CD4-positive, CD25-positive, alpha-beta regulatory T cell (primary cell): ENCODE measurements at places on chromosomes 3 and 15.

DNA sequence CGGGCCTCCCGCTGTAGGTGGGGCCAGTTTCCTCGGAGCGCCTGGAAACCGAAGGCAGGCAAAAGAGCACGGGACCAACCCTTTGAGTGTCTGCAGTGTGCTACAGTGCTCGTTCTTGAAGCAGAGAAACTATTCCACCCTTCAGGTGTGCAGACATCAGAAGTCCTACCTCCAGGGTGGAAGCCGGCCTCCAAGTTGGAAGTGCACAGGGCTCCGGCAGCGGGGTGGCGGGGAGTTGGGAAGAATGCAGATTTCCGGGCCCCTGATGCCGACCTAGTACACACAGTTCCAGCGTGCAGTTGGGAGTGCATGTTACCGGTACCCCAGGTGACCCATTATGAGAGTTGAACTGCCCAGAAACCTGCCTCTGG lies 3.0 kb downstream of the KLF13 start:
- no peak for DNase-seq

DNA sequence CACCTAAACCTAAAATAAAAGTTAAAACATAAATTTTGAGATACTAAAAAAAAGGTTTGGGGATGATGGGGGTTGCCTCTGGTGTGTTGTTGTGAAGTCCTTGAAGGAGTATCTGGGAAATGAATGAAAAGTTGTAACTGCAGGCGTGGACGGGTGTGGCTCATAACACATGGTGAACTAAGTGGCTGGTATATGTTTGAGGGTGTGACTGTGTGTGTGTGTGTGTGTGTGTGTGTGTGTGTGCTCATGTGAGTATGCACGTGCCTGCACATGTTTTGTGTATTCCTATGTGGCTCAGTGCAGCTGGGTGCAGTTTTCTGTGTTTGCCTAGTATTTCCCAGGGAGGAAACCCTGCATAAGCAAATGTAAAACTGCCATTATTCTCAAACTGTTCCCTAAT lies 229.9 kb upstream of the TRIM42 start:
- no peak for DNase-seq

DNA sequence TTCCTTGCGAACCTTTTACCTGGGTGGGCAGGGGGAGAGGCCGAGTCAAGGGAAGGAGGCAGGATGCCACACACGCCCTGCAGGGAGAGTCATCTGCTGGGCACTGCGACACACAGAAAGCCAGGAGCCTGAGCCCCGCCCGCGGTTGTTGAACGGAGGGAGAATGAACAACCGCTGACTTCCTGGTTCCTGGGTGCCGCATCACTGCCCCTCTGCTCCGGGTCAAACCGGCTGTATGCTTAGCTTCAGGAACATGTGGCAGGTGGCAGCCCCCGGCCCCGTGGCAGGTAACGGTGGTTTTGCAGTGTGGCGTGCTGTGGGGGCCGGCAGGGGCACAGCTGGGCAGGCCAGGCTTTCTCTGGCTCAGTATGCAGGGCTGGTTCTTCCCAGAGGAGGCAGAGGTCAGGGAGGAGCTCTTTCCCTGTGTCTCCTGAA lies 33.4 kb downstream of the APBA2 start:
- DNase-seq, result no peak

GRCh38 chr3:137763594-137763938 lies 549 bp upstream of the SOX14 start:
- no peak for DNase-seq

- DNase-seq, result no peak
Measured at GRCh38 chr15:38075466-38075865, 141.0 kb downstream of the TMCO5A start.

DNA sequence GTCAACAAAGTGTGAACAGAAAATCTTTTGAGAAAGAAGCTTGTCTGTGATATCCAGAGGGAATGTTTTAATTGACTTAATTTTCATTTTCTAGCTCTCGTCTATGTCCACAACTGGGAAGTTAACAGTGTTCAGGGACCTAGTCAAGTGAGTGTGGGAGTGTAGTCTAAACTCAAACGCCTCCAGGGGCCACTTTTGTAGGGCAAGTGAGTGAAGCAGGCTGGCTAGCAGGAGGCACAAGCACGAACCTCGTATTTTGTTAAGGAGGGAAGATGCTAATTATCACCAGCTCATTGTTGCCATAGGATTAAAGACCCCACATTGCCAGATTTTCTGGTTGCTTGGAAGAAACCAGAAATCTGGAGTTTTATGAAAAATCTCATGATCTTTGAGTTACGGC lies 135.8 kb downstream of the CPNE4 start:
- DNase-seq, result no peak

DNA sequence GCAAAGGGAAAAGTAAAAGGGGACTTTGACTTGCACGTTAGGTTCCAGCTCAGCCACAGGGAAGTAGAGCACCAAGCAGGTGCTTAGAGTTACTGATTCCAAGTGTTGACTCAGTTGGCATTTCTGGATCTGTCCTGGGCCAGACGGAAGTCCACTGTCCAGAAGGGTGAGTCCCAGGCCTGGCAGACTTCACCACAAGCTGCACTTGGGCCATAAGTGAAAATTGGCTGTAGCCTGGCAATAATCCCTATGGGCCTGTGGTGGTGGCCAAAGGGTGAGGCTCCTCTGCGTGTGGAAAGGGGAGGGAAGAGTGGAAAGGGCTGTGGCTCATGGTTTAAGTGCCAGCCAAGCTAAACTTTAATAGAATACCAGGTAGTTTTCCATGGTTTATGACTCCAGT lies 121.5 kb downstream of the DTWD1 start:
- DNase-seq, result no peak

- no peak for DNase-seq
Measured at GRCh38 chr15:69499521-69500211, 47.0 kb downstream of the RPLP1 start.

GRCh38 chr3:95424279-95424678 lies 1361.4 kb downstream of the NSUN3 start:
- DNase-seq, result no peak

DNA sequence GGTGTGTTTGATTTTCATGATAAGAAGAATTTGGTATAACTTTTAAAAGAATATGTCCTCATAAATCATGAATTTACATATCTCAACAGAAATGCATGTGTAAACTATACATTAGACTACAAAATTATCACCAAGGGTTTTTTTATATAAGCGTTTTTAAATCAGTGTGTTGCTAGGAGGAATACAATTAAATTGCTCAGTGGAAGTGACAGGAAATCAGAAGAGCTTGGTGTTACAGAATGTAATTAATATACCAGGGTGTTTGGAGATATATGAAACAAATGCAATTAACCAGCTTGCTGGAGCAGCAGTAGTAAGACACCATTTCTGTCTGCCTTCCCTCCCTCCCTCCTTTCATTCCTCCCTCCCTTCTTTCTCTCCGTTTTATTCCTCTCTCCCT lies 2.4 kb downstream of the ROBO2 start:
- no peak for DNase-seq

DNA sequence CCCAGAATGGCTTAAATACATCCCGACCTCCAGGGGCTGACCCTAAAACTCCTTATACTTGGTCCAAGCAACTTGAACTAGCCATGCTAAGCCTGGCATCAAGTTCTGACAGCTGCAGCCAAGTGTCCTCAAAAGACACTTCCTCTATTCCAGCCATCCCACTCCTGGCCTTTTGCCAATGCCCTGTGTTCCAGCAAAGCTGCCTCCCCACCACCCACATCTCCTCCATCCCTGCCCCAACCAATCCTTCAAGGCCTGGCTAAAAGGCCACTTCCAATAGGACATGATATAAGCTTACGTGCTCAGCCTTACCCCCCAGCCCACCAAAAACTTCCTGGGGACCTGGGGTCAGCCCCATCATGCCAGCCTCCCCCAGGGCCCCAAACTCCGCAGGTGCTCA lies 40.9 kb downstream of the SEMA3G start:
- no peak for DNase-seq

- DNase-seq, result no peak
Measured at GRCh38 chr15:90581771-90582352, 52.1 kb downstream of the CRTC3 start.

DNA sequence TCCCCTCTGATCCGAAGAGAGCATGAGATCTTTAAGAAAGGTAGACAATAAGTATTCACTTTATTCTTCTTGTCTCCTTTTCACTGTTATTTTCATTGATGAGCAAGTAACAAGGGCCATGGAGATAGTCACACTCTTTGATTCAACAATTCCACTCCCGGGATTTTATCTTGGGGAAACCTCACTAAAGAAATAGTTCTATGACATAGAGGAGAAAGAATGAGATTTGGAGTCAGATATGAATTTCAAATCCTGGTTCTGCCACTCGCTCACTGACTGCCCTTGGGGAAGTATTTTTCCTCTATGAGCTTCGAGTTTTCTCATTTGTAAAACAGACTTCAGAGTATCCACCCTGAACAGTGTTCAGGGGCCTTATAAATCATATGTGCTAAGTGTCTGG lies 514.6 kb downstream of the NLGN1 start:
- no peak for DNase-seq

GRCh38 chr15:41881550-41881919 lies 12.3 kb downstream of the SPTBN5 start:
- DNase-seq, result no peak

DNA sequence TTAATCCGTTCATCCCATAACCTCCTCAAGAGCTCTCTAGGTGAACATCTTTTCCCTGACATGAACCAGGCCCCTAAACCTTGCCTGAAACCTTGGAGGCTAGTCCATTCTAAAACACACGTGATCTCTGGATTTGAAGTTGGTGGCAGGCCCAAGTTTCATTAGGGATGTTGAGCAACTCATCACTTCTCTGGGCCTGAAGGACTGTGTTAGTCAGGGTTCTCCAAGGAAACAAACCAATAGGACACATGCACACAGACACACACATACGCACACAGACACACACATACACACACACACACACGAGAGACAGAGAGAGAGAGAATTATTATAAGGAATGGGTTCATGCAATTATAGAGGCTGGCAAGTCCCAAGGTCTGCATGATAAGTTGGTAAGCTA lies 31.9 kb downstream of the ACAN start:
- no peak for DNase-seq

GRCh38 chr15:57732526-57733331 lies 26.2 kb downstream of the POLR2M start:
- DNase-seq, result peak; percentile 23

GRCh38 chr15:89139613-89140499 lies 51.6 kb downstream of the ABHD2 start:
- no peak for DNase-seq

GRCh38 chr3:72009851-72010443 lies 225.0 kb upstream of the PROK2 start:
- DNase-seq, result peak; percentile 28

GRCh38 chr3:140931016-140931454 lies 10.6 kb upstream of the SLC25A36 start:
- no peak for DNase-seq

- no peak for DNase-seq
Measured at GRCh38 chr15:36325206-36325605, 254.2 kb upstream of the CDIN1 start.

DNA sequence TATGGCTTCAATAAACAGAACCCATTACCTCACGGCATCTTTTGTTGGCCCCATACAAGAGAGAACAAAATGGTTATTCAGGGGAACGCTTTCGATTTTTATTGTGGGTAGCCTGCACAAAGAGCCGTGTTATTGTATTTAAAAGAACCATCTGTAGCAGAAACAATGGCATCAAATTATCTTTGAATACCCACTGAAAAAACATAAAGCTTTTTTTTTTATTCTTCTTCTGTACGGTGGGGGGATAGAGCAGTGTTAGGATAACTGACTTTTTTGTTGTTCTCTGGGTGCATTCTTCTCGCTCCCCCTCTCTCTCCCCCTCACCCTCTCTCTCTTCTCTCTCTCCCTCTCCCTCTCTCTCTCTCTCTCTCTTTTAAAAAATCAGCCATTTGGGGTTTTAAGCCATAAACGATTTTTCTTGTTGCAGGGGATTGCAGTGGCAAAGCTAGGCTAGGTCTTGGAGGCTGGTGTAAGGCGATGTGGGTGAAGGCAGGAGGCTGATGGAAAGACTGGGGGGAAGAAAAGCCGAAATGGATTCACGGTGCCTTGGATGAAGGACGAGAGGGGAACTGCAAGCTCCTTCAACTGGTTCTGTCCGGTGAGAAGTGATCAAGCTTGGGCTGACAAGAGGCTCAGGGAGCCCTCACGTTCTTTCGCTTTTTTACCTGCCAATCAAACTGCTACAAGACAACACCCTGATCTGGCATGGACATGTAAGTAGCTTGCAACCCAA lies 12.4 kb upstream of the SOX2 start:
- no peak for DNase-seq

DNA sequence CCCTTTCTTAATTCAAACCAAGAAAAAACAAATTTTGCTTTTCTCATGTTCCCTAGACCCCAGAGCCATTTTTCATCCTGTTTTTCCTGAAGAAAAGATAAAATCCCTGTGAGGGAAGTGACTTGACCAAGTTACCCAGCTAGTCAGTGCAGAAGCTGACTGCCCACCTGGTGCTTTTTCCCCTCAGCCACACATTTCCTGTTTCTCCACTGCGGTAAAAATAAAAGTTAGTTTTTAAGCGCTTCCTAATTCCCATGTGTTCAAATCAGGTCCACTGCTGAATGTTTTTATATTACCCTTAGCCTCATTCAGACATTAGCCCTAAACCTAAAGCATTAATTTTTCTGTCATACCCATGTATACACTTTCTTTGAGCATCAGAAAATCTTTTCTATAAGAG lies 26.1 kb downstream of the PPP2R3A start:
- no peak for DNase-seq

DNA sequence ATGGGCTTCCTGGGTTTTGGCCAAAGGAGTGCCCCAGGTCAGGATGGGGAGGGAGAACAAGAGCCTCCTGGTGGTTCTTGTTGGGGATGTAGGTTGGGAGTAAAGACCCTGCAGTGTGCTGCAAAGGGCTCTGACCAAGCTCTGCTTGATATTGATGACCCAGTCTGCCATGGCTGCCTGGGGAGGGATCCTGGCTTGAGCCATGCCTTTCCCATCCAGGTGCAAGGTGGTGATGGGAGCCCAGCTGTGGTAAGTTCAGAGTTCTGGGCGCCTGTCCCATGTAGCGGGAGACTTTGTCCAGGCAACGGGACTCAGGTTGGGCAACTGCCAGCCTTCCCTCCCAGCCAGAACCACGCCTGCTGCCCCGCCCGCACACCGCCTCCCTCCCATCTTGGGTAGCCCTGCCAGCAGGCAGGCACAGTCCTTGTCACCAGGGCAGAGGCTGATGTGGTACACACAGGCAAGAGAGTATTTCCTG lies 2.6 kb downstream of the GNAI2 start:
- no peak for DNase-seq

DNA sequence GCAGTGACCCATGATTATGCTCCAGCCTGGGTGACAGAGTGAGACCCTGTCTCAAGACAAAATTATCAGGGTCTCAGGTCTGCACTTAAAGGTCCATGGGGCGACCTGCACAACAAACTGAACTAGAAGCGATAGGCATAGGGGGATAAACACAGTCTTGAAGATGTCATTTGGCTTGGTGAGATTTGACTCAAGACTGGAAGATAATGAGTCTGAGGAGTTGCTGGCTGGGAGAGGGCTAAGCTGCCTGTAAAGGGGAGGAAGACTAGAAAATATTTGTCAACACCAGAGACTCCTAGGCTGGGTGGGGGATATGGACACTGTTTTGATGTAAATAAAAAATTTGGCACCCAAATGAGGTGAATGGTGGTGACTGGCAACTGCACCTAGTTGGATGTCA lies 19.8 kb downstream of the GHRL start:
- DNase-seq, result no peak
